ENCODE measurements at places on chromosomes 12 and 14. TPM values are rescaled to one million over a fixed set of nuclear protein-coding genes. Genes with fewer than 3 reads are reported as not detected.

Gene TAS2R20
- 1.3 TPM for total RNA-seq

Gene RPL10L
- total RNA-seq: not detected

- DNase-seq: no peak
Measured at GRCh38 chr12:97650242-97650641, 187.6 kb downstream of the RMST start.

- DNase-seq: no peak
Measured at GRCh38 chr14:71410578-71411284, 503.5 kb downstream of the PCNX1 start.

Gene CEBPE
- total RNA-seq: 0.32 TPM

Gene MYO1H
- total RNA-seq: 0.30 TPM

DNA sequence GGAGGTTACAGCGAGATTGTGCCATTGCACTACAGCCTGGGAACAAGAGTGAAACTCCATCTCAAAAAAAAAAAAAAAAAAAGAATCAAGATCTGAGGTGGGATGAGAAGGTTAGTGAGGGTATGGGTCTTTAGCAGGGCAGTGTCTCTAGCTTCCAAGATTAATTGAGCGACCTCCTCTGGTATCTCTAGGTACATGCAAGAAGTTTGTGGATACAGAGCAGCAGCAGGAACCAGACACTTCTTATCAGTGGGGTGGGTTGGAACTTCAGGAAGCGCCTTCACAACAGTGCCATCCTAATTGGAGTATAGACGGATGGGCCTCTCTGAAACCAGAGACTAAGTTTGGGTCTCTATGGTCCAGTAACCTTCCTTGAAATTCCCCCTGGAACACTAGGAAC is 51.9 kb upstream of the CISTR start:
- no peak for DNase-seq

Gene LYZ
- 1,458 TPM for total RNA-seq

DNA sequence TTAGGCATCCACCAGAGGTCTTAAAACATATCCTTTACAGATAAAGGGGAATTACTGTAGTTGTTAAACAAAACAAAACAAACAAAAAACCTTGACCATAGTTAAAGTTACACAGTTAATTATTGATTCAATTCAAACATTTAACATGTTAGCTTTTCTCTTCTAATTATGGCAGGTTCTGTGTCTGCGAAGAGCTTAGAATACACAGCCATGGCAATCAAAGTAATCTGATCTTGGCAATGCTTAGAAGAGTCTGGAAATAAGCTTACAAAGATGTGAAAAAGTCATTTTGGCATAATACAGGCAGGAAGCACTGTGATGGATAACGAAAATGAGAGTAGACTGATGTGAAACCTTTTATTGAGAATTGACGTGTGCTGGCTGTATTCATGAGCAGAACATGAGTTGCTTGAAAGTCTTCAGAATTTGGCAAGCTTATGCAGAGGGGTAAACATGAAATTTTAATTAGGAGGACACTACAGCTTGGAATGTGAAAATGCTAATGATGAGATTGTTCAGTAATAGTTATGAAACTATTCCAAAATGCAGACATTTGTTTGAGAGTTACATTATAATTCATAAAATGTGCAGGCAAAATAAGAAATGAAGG is 629.6 kb downstream of the FSCB start:
- DNase-seq: no peak
